ENCODE measurements at places on chromosomes 1 and 21. TPM values are rescaled to one million over a fixed set of nuclear protein-coding genes. Genes with fewer than 3 reads are reported as not detected.
A peak's percentile ranks its signal among the peaks of the same experiment; 100 is the strongest.

- DNase-seq: peak; percentile 60
Measured at GRCh38 chr1:42765832-42766740, 742 bp downstream of the P3H1 start.

GRCh38 chr1:155304558-155305063 lies 3.4 kb upstream of the PKLR start:
- DNase-seq: no peak

DNA sequence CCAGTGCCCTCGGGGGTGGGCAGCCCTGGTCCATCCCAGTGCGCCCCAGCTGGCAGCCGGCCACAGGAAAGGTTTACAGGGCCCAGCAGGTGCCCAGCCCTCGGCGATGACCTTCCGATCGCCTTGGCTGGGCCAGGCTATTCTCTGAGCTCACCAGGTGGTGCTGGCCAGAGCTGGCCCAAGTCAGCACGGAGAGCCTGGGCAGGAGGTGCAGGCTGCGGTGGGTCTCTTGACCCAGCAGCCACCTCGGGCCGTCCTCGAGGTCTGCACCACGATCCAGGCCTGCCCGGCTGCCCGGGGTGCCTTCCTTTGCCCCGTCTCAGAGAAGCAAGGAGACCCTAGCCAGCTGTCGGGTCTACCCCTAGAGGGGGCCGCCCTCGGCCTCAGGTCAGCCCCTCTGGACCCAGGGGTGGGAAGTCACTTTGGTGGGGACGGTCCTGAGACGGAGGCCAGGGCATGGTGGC lies 370 bp downstream of the PERM1 start:
- no peak for DNase-seq

- DNase-seq: no peak
Measured at GRCh38 chr1:228982637-228983036, 247.4 kb downstream of the RHOU start.

DNA sequence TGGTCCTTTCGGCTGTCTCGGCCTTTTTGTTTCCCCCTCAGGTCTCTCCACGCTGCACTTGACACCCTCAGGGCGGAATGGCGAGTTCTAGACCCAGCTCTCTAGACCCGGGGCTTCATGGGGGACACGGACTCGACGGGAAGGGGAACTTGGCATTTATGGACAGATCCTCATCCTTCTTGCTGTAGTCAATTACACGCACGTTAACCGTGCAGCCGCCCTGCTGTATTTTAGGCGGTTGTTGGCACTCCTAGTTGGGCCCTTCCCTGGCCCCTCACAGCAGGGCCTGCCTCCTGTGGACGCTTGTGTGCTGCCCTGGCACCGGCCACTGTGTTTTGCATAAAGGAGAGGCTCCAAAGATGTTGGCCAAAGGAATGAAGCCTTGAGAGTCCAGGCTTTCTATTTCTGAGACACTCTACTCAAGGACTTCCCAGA lies 558 bp upstream of the BTG3 start:
- DNase-seq: no peak

DNA sequence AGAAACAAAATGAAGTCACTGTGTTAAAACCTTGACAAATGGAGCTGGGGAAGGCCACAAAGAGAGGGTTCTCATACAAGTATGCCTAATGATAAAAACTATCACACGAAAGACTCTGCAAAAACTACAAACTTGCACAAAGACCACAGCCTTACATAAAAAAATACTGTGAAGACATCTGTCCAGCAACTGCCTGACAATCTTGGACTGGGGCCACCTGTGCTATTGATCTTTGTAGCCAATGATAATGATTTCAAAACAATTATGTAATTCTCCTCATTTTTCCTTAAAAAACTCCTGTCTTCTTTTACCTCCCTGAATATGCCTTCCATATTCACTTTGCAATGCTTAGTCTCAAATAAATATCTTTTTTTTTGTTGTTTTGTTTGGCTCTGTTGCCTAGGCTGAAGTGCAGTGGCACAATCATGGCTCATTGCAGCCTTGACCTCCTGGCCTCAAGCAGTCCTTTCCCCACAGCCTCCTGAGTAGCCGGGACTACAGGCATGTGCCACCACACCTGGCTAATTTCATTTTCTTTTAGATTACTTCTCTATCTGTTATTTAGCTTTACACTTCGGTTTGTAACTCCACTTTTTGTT lies 79.4 kb upstream of the RHOU start:
- DNase-seq: no peak

DNA sequence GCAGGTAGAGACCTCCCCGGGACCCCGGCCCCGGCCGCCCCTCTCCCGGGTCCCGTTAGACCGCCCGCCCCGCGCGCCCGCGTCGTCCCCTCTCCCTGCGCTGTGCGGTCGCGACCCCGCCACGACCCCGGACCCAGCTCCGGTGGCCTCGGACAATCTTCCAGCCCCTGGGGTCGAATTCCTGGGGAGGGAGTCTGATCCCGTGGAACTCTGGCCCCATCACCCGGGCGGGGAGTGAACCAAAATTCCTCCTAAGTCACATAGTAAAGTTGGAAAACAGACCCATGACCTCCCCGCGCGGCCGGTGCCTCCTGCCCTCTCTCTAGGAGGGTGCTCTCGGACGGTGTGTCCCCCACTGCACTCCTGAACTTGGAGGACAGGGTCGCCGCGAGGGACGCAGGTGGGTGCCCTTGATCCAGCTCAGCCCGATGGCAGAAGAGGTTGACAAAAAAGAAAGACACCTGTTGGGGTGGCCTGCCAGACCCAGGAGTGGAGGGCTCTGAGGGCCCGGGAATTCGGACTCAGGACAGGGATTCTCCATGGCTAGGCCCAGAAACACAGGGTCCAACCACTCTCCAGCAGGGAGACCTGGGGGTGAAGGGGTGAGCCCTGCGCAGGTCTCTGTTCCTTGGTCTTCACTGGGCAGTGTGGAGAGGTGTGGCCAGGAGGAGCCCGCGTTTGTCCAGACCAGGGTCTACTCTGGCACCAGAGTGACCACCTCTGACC lies 451 bp downstream of the ADAMTSL4 start:
- no peak for DNase-seq

GRCh38 chr1:12166834-12167492 lies at the start of gene TNFRSF1B:
Gene TNFRSF1B, plus strand, starts transcription at chr1:12166991. Its CDS starts 101 bp downstream, at chr1:12167092.
- DNase-seq: peak; percentile 9

GRCh38 chr1:188432427-188432826 lies 1603.7 kb downstream of the PLA2G4A start:
- no peak for DNase-seq

DNA sequence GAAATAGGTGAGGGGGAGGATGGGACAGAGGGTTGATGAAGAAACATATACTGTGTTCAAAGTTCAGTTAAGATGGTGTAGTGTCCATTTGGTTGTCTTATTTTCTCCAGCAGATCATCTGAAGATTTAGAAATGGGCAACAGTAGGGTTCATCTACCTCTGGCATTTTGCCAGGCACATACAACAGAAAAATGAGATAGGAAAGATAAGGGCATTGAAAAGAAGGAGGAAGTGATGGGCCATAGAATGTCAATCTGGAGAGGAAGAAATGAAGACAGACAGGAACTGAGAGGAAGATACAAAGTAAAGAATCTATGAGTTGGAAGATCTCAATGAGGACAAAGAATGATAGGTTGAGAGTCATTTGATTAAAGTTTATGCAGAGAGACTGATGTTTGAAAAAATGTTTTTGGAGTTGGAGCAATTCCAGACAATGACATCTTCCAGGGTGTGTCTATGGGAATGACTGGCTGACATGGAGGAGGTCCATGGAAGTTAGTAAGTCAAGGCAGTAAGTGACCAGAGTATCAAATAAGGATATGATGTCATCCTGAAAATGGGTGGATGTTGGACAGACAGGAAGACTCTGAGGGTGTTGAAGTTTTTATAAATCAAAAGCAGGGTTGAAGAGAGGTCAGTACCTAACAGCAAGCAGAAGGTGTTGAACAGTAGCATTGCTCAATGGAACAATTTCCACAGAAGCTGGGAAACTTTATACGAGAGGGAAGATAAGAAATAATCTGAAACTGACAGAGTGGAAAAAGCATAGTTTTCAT lies 18.7 kb upstream of the CD55 start:
- DNase-seq: no peak

DNA sequence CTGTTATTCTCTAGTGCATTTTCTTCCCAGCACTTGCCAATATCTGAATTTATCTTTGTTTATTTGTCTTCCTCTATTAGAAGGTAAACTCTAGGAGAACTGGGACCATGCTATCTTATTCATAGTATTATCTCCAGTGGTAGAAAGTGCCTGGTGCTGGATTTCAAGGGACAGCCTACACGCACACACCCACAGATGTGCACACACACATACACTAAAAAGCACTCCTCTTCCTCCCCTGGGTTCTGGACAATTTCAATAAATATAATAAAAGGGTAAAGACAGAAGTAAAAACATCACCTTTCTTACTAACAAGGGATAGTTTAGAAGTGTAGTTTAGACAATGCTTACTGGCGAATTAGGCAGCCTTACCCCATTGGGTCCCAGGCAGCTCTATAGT lies 28.5 kb upstream of the USP24 start:
- DNase-seq: no peak

- DNase-seq: no peak
Measured at GRCh38 chr1:240801442-240801841, 189.5 kb upstream of the GREM2 start.

DNA sequence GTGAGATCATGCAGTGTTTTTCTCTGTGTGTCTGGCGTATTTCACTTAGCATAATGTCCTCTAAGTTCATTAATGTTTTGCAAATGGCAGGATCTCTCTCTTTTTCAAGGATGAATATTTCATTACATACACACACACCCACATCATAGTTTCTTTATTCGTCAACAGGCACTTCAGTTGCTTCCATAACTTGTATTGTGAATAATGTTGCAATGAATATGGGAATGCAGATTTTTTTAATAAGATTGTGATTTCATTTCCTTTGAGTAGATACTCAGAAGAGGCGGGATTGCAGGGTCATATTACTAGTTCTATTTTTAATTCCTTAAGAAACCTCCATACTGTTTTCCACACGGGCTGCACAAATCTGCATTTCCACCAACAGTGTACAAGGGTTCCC lies 134.0 kb downstream of the CLEC20A start:
- no peak for DNase-seq

GRCh38 chr1:21851430-21852250 lies 39.6 kb downstream of the LDLRAD2 start:
- DNase-seq: no peak

DNA sequence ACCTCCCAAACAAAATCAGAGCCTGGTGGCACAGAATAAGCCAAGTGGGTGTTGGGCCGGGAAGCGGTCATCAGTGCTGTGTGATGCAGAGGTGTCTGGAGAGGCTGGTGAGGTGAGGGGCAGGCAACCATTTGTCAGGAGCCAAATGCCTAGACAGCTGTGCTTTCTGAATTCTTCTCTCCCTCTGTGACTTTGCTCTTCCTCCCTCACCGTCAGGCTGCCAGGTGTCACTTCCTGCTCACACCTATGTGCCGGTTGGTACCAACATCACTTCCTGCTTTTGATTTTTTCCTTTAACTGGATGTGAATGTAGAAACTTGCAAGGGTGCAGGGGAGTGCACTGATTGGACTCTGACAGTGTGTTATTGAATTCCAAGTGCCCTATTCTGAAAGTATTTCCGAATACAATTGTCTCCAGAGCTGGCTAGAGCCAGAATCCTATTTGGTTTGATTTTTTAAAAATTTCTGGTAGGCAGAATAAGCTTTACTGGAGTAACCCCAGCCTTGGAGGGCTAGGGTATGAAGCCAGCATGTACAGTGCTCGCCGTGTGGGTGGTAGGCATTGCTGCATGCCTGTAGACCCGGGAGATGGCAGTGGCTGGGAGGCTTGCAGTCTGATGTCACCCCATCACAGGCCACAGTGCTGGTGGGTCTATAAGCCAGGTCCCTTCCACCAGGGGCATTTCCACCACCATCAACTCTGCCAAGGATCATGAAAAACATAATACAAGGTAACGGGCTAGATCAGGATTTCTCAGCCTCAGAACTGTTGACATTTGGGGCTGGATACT lies 210.9 kb downstream of the KAZN start:
- no peak for DNase-seq

DNA sequence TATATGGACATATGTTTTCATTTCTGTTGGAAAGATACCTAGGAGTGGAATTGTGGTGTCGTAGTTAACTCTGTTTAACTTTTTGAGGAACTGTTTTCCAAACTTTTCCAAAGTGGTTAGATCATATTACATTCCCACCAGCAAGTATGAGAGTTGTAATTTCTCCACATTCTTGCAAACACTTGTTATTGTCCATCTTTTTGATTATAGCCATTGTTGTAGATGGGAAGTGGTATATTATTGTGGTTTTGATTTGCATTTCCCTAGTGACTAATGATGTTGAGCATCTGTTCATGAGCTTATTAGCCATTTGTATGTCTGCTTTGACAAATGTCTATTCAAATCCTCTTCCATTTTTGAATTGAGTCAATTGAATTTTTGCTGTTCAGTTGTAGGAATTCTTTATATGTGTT lies 19.8 kb downstream of the CAMTA1 start:
- DNase-seq: no peak

GRCh38 chr1:18174037-18174436 lies 66.4 kb downstream of the IGSF21 start:
- DNase-seq: no peak

DNA sequence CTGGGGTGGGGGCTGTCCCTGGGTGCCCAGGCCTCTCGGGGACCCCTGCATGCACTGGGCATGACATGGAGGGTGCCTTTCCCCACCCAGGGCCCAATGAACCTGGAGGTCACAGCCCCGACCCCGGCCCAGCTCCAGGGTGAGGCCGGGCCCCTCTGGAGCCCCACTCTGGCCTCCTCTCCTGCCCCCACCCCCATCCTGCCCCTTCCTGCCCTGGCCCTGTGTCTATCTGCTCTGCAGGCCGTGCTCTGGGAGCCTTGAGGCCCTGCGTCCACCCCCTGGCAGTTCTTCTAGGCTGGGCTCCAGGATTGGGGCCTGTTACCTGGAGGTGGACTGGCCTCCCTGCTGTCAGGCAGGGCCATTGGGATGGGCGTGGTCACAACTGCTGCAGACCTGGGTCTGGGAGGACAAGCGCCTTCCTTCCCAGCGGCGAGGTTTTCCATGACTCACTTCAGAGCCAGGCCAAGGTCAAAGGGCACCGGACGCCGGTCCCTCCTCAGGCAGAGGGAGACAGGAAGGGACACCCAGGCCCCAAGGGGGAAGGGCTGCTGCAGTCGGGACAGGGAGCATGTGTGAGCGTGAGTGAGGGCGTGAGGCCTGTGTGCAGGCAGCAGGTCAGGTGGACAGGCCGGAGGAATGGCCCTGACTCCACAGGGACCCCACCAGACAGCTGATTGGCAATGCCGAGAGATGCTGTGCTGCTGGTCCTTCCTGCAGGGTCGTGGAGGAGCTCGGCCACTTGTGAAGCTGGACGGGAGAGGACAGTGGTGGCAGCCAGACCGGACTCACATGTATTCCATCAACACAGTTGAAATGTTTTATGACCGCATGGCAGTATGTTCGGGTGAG lies 31.1 kb upstream of the POFUT2 start:
- DNase-seq: no peak

The HSPB7 gene
- total RNA-seq: not detected

The NCAM2 gene
- total RNA-seq: not detected

The EXO1 gene
- 3.3 TPM for total RNA-seq

The SYT14 gene
- total RNA-seq: 13.4 TPM

The CD160 gene
- not detected for total RNA-seq

The PROK1 gene
- total RNA-seq: not detected

The OR13G1 gene
- total RNA-seq: not detected

The COL24A1 gene
- not detected for total RNA-seq
